ENCODE measurements at places on chromosomes 2 and 18. TPM values are rescaled to one million over a fixed set of nuclear protein-coding genes. Genes with fewer than 3 reads are reported as not detected.

DNA sequence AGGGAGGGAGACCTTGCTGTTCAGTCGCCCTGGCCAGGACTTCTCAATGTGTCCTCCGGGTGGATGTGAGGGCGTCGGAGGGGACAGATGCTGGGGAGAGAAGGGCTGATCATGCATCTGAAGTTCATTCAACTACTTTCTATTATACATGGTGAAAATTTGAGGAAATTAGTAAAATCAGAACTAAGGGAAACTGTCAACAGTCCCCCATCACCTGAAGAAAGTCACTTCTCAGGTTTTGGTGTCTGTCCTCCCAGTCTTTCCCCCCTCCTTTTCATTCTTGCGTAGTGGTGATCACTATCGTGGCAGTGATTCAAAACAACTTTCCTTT lies 17.4 kb upstream of the ACKR3 start:
- no peak for DNase-seq
- H3K36me3 ChIP-seq = no peaks in the 10 kb centered on the region
- no peak overlapping the region for H3K27ac ChIP-seq
- H3K27me3 ChIP-seq = no peaks in the 10 kb centered on the region

GRCh38 chr18:79438898-79439627 lies 43.3 kb downstream of the NFATC1 start:
- no peak for DNase-seq
- no peaks in the 10 kb centered on the region for H3K27me3 ChIP-seq
- peaks cover 95% of the 10 kb centered on the region for H3K4me1 ChIP-seq
- H3K27ac ChIP-seq = no peak overlapping the region

GRCh38 chr2:160200921-160201320 lies 849 bp upstream of the ITGB6 start:
- no peak overlapping the region for H3K4me3 ChIP-seq
- H3K4me1 ChIP-seq = no peaks in the 10 kb centered on the region
- H3K27me3 ChIP-seq = no peaks in the 10 kb centered on the region
- no peaks in the 10 kb centered on the region for H3K36me3 ChIP-seq

DNA sequence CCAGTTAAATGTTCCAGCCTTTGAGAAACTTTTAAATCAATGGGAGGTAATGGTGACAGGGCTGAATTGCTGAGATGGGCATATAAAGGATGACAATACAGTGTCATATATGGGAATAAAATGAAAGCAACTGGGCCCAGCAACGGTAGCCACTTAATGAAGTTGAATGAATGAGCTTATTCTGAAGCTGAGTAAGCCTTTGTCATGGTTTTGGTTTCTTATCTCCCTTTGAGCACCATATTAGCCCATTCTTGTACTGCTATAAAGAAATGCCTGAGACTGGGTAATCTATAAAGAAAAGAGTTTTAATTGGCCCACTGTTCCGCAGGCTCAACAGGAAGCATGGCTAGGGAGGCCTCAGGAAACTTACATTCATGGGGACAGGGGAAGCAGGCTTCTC lies 3.5 kb upstream of the THUMPD2 start:
- no peak overlapping the region for H3K4me3 ChIP-seq
- no peaks in the 10 kb centered on the region for H3K27me3 ChIP-seq
- peaks cover 31% of the 10 kb centered on the region for H3K4me1 ChIP-seq
- H3K27ac ChIP-seq = no peak overlapping the region

DNA sequence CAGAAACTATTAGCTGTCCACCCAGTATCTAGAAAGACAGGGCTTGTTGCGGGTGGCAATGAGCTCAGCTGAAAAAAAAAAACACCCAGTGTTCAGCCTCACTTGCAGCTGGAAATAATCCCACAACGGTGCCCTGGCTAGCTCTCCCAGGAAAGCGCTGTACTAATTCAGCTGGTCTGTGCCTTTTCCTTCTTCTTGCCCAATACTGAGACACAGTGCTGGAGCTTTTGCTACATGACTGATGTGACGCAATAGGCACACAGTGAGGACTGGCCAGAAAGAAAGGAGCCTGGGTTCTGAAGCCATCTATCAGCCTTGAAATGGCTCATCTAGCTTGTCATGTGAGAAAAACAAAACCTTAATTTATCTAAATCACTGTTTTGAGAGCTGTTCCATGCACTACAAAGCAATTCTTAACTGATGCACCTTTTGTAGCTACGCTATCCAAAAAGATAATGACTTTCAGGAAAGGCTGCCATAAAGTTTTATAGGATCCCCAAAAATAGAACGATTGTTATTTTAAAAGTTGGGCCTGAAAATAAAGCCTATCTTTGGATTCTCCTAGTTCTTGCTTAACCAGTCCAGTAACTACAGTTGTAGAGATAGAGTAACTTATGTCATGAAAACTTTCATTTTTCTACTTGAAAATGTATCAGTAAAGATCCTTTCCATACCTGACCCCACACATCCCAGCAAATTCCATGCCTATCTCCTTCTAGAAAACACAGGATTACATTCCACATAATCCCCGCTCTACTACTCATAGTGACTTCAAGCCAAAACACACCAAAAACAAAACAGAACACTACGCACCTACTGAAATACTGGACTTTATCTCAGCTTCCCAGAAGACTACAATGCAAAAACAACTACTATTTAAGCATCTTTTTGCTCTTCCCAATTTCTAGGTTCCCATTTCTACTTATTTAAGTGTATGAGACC lies 15.9 kb downstream of the KIDINS220 start:
- H3K4me3 ChIP-seq = no peak overlapping the region
- DNase-seq = no peak
- peak overlapping the region; percentile 6 for H3K27ac ChIP-seq
- H3K36me3 ChIP-seq = peaks cover 54% of the 10 kb centered on the region

DNA sequence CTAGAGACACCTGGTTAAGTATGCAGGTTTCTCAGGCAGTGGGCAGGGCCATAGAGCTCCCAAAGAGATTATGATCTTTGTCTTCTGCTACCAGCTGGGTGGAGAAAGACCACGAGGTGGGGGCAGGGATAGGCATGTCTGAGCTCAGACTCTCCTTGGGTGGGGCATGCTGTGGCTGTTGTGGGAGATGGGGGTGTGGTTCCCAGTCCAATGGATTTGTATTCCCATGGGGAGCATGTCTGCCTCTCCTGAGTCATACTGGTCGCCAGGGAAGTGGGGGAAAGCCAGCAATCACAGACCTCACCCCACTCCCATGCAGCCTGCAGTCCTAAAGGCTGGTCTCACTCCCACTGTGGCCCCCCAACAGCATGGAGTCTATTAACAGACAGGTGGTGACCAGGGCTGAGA lies 31.4 kb upstream of the RHOB start:
- H3K27me3 ChIP-seq = no peaks in the 10 kb centered on the region
- no peaks in the 10 kb centered on the region for H3K4me1 ChIP-seq
- H3K4me3 ChIP-seq = no peak overlapping the region
- no peak for DNase-seq

- H3K27me3 ChIP-seq = peaks cover 9% of the 10 kb centered on the region
- no peaks in the 10 kb centered on the region for H3K36me3 ChIP-seq
- no peak overlapping the region for H3K4me3 ChIP-seq
- no peak overlapping the region for H3K27ac ChIP-seq
Measured at GRCh38 chr2:219401606-219402005, 13.9 kb upstream of the DNPEP start.

GRCh38 chr18:7757175-7757574 lies 190.1 kb downstream of the PTPRM start:
- no peaks in the 10 kb centered on the region for H3K4me1 ChIP-seq
- H3K27me3 ChIP-seq = no peaks in the 10 kb centered on the region
- no peak overlapping the region for H3K27ac ChIP-seq
- H3K36me3 ChIP-seq = no peaks in the 10 kb centered on the region
- DNase-seq = no peak
- H3K4me3 ChIP-seq = no peak overlapping the region

DNA sequence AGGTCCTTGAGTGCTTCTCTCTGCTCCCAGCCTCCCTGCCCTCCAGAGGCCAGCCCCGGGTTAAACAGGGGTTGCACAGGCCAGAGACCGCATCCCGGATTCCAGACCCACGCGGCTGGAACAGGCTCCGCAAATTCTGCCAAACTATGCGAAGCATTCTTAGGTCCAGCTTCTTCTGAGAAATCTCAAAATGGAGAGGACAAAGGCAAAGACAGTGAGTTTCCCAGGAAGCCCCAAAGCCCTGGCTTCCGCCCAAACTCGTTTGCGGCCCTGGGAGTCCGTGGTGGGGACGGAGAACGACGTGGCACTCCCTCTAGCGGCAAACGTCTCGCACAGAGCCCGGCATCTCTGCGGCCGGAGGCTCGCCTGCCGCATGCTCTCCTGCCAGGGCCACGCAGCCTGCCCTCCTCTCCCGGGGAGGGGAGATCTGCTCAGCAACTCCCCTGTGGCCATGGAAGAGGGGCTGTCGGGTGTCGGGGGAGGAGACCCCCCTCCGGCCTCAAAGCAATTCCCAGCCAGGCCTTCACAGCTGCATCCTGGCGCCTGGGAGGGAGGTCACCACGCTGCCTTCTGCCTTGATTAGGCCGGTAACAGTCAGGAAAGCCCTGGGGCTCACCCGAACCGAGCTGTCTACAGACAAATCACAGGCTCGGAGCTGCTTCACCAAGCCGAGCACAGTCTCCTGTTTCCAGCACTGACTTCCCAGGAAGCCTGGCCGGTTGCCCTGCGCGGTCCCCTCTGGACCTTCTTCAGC lies 33.4 kb upstream of the KLHL29 start:
- no peaks in the 10 kb centered on the region for H3K27me3 ChIP-seq
- no peaks in the 10 kb centered on the region for H3K36me3 ChIP-seq
- peak; percentile 86 for DNase-seq
- H3K4me3 ChIP-seq = no peak overlapping the region

DNA sequence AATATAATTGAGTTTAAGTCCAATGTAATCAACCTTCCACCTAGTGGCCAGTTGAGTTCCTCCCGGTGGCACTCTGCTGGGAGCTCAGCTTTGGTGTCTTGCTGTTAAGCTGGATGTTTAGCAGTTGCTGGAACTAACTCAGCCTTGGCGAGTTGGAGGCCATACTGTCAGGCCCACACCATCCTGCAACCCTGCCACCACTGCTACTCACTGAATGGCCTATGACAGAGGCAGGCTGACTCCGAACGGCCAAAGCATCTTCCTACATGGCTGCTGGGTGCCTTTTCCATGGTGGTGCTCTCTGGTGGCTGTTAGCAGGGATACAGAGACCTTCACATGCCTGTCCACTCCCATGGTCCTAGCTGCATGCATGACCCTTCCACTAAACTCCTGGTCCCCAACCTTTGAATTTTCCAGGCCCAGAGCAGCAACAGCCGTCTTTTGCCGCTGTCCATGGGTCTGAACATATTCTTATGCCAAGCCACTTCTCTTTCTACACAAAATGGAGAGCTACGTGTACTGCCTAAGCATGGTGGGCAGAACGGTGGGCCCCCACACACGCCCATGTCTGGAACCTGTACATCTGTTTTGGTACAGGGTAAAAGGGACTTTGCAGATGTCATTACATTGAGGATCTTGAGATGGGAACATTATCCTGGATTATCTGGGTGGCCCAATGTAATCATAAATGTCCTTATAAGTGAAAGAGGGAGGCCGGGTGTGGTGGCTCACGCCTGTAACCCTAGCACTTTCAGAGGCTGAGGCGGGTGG lies 15.0 kb upstream of the TRAF3IP1 start:
- H3K4me1 ChIP-seq = no peaks in the 10 kb centered on the region
- no peaks in the 10 kb centered on the region for H3K27me3 ChIP-seq
- DNase-seq = no peak
- H3K27ac ChIP-seq = no peak overlapping the region
- H3K36me3 ChIP-seq = no peaks in the 10 kb centered on the region

DNA sequence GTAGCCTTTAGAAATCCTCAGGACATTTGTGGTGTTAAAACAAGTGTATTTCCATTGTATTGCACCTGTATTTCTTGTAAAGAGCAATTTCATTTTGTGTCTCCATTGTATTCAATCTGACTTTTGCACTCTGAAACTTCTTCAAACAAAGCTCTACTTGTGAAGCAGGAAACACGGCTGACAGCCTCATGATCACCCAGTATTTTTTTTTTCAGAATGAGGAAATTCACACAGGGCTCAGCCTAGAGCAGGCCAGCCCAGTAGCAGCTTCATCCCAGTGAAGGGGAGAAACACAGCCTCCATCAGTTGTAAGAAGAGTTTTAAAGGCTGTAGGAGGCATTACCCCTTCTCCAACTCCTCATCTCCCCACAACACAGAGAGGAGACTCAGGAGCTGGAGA lies 175.9 kb upstream of the KLHL29 start:
- no peaks in the 10 kb centered on the region for H3K27me3 ChIP-seq
- no peak for DNase-seq
- no peak overlapping the region for H3K27ac ChIP-seq
- no peak overlapping the region for H3K4me3 ChIP-seq
- no peaks in the 10 kb centered on the region for H3K36me3 ChIP-seq
- H3K4me1 ChIP-seq = no peaks in the 10 kb centered on the region

DNA sequence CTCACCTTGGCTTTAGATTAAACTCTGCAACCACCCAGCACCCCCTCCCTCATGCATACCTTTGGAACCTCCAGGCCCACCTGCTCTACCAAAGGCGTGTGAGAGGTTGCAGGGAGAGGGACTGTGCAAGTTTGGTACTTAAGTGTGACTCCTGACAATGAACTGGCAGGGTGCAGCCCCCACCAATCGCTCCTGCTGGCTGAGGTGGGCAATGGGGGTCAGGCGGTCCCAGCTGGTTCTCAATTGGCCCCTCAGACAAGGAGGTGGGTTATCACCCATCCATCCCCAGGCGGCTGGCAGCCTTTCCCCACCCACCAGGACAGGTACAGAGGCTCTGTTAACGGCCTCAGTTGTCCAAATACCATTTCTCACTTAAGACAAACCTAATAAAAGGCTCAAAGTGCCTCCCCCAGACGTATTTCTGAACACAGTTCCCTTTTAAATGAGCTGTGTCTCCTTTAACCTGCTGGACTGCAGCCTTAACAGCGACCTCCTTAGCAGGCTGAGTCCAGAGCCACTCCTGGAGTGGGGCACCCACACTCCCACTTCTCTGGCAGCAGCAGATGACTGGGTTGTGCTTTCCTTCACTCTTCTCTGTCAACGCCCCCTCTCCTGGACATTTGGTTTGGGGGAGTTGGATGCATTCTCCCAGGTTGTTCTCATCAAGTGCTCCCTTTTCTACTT lies 169.2 kb upstream of the SMAD2 start:
- DNase-seq = peak; percentile 33
- no peaks in the 10 kb centered on the region for H3K36me3 ChIP-seq
- peaks cover 17% of the 10 kb centered on the region for H3K27me3 ChIP-seq
- no peak overlapping the region for H3K27ac ChIP-seq

- H3K36me3 ChIP-seq = no peaks in the 10 kb centered on the region
- H3K4me3 ChIP-seq = no peak within 1 kb of the TSS
- H3K27me3 ChIP-seq = peaks cover 57% of the 10 kb centered on the region
Measured at GRCh38 chr18:74457043-74457724, at the start of gene DIPK1C. Gene DIPK1C (minus strand): TSS chr18:74457308. CDS start chr18:74457259, 49 bp downstream.

GRCh38 chr2:157256626-157257025 lies 879 bp upstream of the GALNT5 start:
- H3K27ac ChIP-seq = no peak overlapping the region
- H3K4me1 ChIP-seq = peaks cover 10% of the 10 kb centered on the region
- H3K4me3 ChIP-seq = no peak overlapping the region
- H3K27me3 ChIP-seq = no peaks in the 10 kb centered on the region
- H3K36me3 ChIP-seq = no peaks in the 10 kb centered on the region
- no peak for DNase-seq

Gene DPP10
- not detected for total RNA-seq

Gene LRRTM1
- total RNA-seq = not detected

Gene YPEL5
- 92.1 TPM for total RNA-seq

Gene EFEMP1
- total RNA-seq = 79.8 TPM

Gene UCN
- total RNA-seq = 2.2 TPM

Gene CAVIN2
- 185 TPM for total RNA-seq

Gene HNMT
- 50.9 TPM for total RNA-seq
